ENCODE measurements at places on chromosomes 7 and 10. TPM values are rescaled to one million over a fixed set of nuclear protein-coding genes. Genes with fewer than 3 reads are reported as not detected.

DNA sequence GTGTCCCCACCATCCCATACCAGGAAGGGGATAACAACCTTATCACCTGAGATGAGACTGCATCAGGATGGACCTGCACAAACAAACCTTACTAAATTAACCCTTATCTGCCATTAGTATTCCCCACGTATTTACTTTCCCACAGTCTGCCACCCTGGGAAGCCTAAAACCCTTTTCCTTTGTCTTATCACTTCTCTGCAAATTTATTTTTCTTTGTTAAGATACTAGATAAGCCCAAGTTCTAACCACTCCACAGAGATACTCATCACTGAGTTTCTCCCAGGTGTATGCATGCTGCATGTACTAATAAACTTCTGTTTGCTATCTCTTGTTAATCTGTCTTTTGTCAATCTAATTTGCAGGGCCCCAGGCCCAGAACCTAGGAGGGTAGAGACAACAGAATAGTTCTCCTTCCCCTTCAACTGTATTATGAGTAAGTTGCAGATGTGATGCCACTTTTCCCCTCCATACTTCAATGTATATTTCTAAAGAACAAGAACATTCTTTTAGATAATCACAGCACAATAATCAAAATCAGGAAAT lies 66.0 kb downstream of the ELMO1 start:
- no peak for DNase-seq

DNA sequence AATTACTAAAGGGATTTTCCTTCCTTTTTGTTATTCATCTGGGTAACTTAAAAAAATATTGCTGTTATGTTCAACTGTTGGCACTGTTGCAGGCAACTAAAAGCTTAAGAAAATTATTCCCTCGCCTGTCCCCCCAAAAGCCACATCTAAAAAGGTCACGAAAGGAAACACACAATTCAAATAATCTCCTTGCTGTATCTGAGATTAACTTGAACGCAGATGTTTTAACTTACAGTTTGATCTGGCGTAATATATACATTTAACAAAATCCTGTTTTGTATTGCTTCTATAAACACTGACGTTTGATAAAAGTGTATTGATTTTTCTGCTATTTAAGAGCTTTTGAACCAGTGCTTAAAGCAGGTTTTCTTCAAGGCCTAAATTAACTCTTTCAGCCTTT lies 432.1 kb downstream of the SUGCT start:
- no peak for DNase-seq

DNA sequence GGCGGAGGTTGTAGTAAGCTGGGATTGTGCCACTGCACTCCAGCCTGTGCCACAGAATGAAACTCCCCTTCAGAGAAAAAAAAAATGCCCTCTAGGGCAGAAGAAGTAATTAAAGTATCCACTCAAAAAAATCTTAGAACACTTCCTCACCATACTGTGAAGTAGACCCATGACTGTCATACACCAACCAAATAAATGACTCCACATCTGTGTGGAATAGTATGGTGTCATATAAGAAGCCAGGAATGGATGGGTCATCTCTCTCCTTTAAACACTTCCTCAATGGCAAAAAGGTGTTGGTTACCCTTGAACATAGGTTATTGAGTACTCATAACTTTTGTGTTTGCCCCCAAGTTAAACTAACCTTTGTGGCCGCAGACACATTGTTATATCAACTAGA lies 48.1 kb upstream of the PCGF5 start:
- no peak for DNase-seq

- DNase-seq: no peak
These were observed 45.4 kb upstream of the MACROH2A2 start for GRCh38 chr10:70007116-70007820.

GRCh38 chr10:124688386-124688785 lies 55.8 kb downstream of the FAM53B start:
- no peak for DNase-seq

DNA sequence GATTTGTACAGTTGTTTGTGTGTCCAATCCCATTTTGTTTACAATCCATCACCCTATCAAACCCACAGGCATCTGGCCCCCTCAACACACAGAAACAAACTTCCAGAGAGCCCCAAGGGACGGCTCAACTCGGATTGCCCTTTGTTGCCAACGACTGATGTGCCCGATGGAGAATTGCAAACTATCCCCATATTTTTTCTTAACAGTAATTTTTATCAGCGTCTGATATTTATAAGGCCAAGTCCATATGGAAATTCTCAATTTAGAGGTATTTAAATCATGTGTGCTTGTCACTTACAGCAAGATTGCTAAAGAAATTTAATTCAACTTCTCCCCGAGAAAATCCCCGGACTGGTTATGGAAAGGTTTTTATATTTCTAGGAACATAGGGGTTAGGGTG lies 113.9 kb upstream of the NPS start:
- DNase-seq: no peak

DNA sequence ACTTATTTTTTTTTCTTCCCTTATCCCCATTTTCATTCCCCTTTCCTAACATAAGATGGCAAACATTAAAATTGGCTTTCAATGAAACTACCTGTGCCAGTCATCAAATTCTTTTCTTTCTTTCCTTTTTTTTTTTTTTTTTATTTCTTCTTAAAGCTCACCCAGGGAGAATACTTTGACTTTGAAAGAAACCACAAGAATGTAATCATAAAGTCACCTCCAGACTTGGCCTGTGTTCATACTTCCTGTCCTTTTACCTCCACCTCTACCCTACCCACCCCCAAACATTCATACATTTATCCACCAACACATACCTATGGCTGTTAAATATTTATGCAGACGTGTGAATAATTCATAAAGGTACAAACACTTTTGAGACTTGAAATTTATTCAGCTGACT lies 254.6 kb downstream of the SLC25A13 start:
- DNase-seq: no peak

The AKR1B15 gene
- polyA plus RNA-seq: 0.22 TPM

All from renal pelvis (tissue), 12 donors.